Stimulated activated CD8-positive, alpha-beta memory T cell treated with anti-CD3 and anti-CD28 coated beads, Interleukin-7, amount 100 ng/mL, for 1 hour (primary cell): ENCODE measurements at places on chromosomes 7 and 10.

DNA sequence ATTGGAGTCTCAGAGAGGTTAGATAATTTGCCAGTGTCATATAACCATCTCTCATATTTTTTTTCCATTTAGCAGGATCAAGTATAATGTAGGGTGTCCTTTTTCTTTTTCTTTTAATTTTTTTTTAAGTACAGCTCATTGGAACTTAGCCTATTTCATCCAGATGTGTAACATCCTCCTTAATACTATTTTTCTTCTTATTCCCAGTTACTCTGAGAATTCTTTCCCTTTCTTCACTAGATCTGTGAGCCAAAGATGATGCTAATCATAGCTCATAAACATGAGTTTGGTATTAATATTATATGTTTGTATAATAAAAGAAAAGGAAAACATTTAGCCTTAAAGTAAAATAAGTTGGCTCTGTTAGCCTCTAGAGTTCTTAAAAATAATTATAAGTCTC is 32.8 kb downstream of the PPP1R9A start:
- DNase-seq, result no peak

- no peak for DNase-seq
These were observed 27.7 kb downstream of the ALDH18A1 start for GRCh38 chr10:95628786-95629185.

DNA sequence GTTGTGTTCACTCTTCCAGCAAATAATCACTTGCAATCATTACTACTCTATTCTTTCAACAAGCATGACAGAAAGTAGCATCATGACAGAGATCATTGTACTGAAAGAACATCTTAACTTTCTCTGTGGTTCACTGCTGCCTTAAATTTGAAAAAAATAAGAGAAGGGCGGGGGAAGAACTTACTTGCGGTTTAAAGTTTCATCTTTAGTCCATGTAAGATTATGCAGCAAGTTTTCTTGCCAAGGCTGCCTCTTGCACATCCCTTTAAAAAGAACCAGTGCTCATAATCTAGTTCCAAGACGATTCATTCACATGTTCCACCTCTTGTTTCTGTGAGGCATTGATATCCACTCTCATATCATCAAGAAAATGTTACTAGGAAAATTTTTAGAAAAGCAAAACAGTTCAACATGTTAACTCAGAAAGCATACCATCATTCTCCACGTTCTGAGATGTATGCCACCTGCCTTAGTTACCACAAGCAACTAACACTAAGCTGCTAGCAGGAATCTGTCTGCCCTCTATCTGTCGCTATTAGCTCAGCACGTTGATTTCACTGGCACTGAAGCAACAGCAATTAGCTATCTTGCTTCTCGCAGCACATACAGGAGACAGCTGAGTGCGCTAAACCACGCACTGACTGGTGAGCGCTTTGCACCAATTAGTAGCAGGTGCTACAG is at the start of gene PCDH15:
Gene PCDH15, minus strand, starts transcription at position 491 of the 681 bp plus-strand sequence. CDS start 136,969 bp downstream, outside the sequence.
- no peak for DNase-seq

GRCh38 chr7:157441023-157441399 is 104.2 kb downstream of the DNAJB6 start:
- DNase-seq, result no peak

- no peak for DNase-seq
These were observed 10.8 kb downstream of the SLIT1 start for GRCh38 chr10:97174941-97175340.

- no peak for DNase-seq
These were observed 270.4 kb upstream of the KLF14 start for GRCh38 chr7:131004371-131004770.

DNA sequence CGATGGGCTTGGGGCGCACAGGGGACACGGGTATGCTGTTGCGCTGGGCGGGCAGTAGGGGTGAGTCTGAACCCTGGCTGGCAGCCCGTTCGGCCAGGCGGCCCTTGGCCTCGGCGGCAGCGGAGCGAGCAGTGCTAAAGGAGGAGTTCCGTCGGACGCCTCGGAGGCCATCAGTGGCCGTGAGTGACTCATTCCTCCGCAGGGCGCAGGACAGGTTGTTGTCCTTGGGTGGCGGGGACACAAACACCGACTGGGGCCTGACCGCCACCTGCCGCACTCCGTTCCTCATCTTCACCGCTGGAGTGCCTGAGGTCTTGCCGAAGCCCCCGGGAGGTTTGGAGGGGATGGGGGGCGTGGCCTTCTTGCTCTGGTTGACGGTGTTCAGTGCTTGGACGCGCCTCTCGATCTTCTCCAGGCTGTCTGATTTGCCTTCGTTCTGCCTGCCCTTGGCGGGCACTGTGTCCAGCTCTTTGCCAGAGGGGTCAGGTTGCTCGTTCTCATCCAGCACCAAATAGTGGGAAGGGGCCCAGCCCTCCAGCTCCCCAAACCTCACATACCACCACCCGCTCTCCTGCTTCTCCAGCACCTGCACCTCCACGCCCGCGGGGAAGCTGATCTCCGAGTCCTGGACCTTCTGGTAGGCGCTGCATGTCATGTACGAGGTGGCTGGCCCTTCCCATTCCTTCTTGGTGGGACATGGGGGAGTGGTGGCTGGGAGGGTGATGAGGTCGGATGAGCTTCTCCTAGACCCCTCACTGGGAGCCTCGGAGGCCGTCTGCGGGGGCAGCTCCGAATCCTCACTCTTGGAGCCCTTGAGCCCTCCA is 108.7 kb downstream of the NEURL1 start:
- DNase-seq, result no peak

- DNase-seq, result no peak
These were observed 705.5 kb downstream of the POM121L12 start for GRCh38 chr7:53740971-53741370.

- no peak for DNase-seq
These were observed 136.2 kb upstream of the INSYN2A start for GRCh38 chr10:127332631-127333030.
